ENCODE measurements at places on chromosomes 2 and 18. TPM values are rescaled to one million over a fixed set of nuclear protein-coding genes. Genes with fewer than 3 reads are reported as not detected.

CCDC141 gene
- total RNA-seq = 3.9 TPM

ABCB11 gene
- 4.1 TPM for total RNA-seq

ZNF396 gene
- total RNA-seq = 4.4 TPM

TSPYL6 gene
- not detected for total RNA-seq

EVX2 gene
- total RNA-seq = not detected

ITPRID2 gene
- 287 TPM for total RNA-seq

NPPC gene
- not detected for total RNA-seq

GAL3ST2 gene
- 69.8 TPM for total RNA-seq

NAT8 gene
- total RNA-seq = not detected

NYAP2 gene
- total RNA-seq = not detected

CHRNG gene
- total RNA-seq = not detected

VAMP5 gene
- 20.4 TPM for total RNA-seq

TRIM43 gene
- not detected for total RNA-seq

LBX2 gene
- total RNA-seq = 1.7 TPM

CLEC4F gene
- not detected for total RNA-seq

AKAIN1 gene
- not detected for total RNA-seq

KCNS3 gene
- total RNA-seq = 19.0 TPM

FAM98A gene
- 38.0 TPM for total RNA-seq

ALLC gene
- total RNA-seq = not detected

PEX13 gene
- total RNA-seq = 30.1 TPM

All from left colon (tissue), 2 donors.